ENCODE measurements at places on chromosomes 12 and 14. TPM values are rescaled to one million over a fixed set of nuclear protein-coding genes. Genes with fewer than 3 reads are reported as not detected.

SLC17A8 gene
- total RNA-seq, result under 0.01 TPM

SRGAP1 gene
- total RNA-seq, result 5.9 TPM

SSPN gene
- total RNA-seq, result 0.76 TPM

CMA1 gene
- not detected for total RNA-seq

GDF11 gene
- 1.4 TPM for total RNA-seq
